Prostate gland (tissue), 2 donors: ENCODE measurements at places on chromosomes 13 and 19. TPM values are rescaled to one million over a fixed set of nuclear protein-coding genes. Genes with fewer than 3 reads are reported as not detected.

- no peaks in the 10 kb centered on the region for H3K4me1 ChIP-seq
- H3K27ac ChIP-seq, result no peak overlapping the region
- no peak overlapping the region for H3K4me3 ChIP-seq
- H3K27me3 ChIP-seq, result no peaks in the 10 kb centered on the region
- no peaks in the 10 kb centered on the region for H3K36me3 ChIP-seq
Observed at GRCh38 chr19:6979399-6979798, 41.8 kb downstream of the MBD3L2B start.

DNA sequence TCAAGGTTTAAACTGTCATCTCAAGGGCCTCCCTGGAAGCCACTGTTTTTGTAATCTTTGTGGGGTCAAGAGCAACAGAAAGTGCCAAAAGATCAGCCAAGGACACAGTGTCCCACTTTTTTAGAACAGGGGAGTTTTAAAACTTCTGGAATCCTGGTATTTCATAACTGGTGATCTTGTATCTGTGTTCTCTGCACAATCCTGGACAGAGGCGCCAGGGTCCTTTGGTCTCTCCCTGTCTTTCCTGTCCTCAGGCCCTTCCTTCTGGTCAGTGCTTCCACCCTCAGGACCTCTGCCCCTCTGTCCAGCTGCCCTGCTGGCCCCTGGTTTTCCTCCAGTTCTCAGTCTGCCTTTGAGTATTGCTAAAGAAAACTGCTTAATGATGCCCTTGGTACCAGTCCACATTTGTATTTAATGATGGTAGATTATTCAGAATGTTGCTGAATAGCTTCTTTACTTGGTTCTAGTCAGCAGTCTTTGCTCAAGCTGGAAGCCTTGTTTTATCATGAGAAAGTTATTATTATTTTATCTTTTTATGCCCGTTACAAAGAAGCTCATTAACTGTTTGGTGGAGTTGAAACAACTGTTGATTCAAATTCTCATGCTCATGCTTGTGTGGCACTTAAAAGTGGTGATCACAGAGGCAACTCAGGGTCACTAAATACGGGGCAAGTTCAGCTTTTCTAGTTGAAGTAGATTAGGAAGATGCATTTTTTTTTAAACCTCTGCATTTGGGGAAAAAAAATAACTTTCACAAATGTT, 47.5 kb downstream of the WASF3 start:
- H3K27ac ChIP-seq, result no peak overlapping the region
- no peaks in the 10 kb centered on the region for H3K36me3 ChIP-seq

Gene NXNL1
- not detected for total RNA-seq

GRCh38 chr13:51158365-51158764, 47.3 kb upstream of the C13orf42 start:
- H3K4me3 ChIP-seq, result no peak overlapping the region
- H3K27me3 ChIP-seq, result no peaks in the 10 kb centered on the region
- H3K4me1 ChIP-seq, result no peaks in the 10 kb centered on the region
- DNase-seq, result no peak
- H3K27ac ChIP-seq, result no peak overlapping the region

DNA sequence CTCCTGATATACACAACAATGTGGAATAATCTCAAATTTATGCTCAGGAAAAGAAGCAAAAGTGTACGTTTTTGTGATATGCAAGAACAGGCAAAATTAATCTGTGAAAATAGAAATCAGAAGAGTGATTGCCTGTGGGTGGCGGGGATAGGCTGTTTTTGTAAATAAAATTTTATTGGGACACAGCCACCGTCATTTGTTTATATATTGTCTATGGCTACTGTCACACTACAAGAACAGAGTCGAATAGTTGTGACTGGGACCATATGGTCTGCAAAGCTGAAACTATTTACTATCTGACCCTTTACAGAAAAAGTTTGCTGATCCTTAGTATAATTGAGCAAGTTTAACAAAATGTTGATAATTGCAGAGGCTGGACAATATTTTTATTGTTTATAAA, 269.5 kb upstream of the HTR2A start:
- DNase-seq, result no peak
- no peaks in the 10 kb centered on the region for H3K27me3 ChIP-seq
- no peak overlapping the region for H3K27ac ChIP-seq
- no peak overlapping the region for H3K4me3 ChIP-seq
- H3K36me3 ChIP-seq, result no peaks in the 10 kb centered on the region

DNA sequence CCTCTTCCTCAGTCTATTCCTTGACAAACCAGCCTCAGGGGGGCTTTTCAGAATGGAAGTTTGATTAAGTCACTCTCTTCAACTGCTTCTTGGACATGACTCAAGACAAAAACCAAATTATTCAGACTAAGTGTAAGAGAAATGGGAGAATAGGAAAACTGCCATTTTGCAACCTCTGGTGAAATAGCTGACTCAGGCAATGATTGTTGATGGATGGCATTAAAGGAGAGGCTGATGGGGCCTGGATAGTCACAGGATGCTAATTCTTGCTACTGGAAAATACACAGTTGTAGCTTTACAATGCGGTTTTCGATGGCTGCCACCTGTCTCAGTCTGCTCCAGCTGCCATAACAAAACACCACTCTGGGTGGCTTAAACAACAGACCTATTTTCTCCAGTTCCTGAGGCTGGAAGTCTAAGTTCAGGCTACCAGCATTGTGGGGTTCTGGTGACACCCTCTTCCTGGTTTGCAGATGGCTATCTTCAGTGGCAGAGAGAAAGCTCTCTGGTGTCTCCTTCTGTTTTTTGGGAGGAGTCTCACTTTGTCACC, 6.1 kb downstream of the NOSIP start:
- no peaks in the 10 kb centered on the region for H3K36me3 ChIP-seq
- no peaks in the 10 kb centered on the region for H3K27me3 ChIP-seq
- no peak overlapping the region for H3K27ac ChIP-seq
- H3K4me3 ChIP-seq, result no peak overlapping the region
- no peak for DNase-seq

- no peaks in the 10 kb centered on the region for H3K27me3 ChIP-seq
- H3K36me3 ChIP-seq, result no peaks in the 10 kb centered on the region
- H3K4me1 ChIP-seq, result no peaks in the 10 kb centered on the region
- H3K4me3 ChIP-seq, result no peak overlapping the region
- H3K27ac ChIP-seq, result no peak overlapping the region
Observed at GRCh38 chr13:71469626-71470025, 397.4 kb downstream of the DACH1 start.

DNA sequence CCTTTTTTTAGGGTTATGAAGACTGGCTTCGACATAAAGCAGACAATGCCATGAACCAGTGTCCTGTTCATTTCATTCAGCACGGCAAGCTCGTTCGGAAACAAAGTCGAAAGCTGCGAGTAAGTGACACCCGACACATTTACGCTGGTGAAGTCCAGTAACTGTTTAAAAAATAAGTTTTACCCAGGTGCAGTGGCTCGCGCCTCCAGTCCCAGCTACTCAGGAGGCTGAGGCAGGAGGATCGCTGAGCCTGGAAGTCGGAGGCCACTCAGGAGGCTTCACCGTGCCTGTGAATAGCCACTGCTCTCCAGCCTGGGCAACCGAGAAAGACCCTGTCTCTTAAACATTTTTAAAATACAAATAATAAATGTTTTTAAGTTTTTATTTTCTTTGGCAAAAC, 120.8 kb downstream of the ATP11A start:
- DNase-seq, result no peak
- no peak overlapping the region for H3K27ac ChIP-seq
- H3K27me3 ChIP-seq, result no peaks in the 10 kb centered on the region
- no peaks in the 10 kb centered on the region for H3K4me1 ChIP-seq
- H3K4me3 ChIP-seq, result no peak overlapping the region

Gene ONECUT3
- total RNA-seq, result not detected

- H3K27me3 ChIP-seq, result no peaks in the 10 kb centered on the region
- H3K27ac ChIP-seq, result no peak overlapping the region
- H3K4me1 ChIP-seq, result no peaks in the 10 kb centered on the region
Observed at GRCh38 chr13:51858433-51859247, 3.1 kb upstream of the CCDC70 start.

DNA sequence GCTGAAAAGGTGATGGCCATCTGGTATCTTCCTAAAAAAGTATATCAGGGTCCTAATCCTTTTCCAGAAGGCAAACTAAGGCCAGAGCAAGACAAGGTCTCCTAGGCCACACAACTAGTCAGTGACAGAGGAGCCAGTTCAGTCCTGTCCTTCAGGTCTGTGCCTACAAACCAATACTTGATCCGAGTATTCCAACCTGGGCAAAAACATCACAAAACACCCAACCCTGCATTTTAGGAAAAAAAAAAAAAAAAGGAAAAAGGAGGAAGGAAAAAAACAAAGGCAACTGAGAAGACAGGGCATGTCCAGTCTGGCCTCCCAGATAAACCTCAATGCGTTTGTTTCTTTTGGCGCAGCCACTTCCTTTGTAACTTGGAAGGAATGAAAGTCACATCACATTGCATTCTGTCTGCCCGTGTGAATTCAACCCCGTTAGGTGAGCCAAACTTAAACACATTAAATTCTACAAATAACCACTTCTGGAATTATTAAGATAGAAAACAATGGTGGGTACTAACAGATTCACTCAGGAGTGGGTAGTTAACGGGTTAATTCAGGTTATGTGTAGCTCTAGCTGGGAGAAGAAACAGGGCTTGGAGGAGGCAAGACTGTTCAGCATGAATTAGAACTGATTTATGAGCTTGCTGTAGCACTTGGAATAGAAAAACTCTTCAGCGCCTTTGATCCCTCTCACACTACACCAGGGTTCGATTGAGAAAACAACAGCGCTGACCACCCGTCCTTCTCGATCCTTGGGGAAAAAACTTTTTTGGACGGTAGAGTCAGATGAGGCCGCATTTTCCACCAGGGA, 43.0 kb upstream of the HNRNPA1L2 start:
- peak overlapping the region; percentile 84 for H3K27ac ChIP-seq
- peak; percentile 70 for DNase-seq
- H3K27me3 ChIP-seq, result no peaks in the 10 kb centered on the region
- H3K4me3 ChIP-seq, result peak overlapping the region; percentile 53

GRCh38 chr19:33868076-33868735, 71.5 kb downstream of the KCTD15 start:
- H3K4me3 ChIP-seq, result peak overlapping the region; percentile 11
- no peaks in the 10 kb centered on the region for H3K4me1 ChIP-seq
- peak overlapping the region; percentile 58 for H3K27ac ChIP-seq
- H3K36me3 ChIP-seq, result no peaks in the 10 kb centered on the region
- no peak for DNase-seq
- H3K27me3 ChIP-seq, result no peaks in the 10 kb centered on the region
